Stimulated activated CD4-positive, alpha-beta T cell treated with anti-CD3 and anti-CD28 coated beads, Interleukin-4, amount 100 ng/mL, for 1 hour (primary cell): ENCODE measurements at places on chromosomes 6 and 20.

DNA sequence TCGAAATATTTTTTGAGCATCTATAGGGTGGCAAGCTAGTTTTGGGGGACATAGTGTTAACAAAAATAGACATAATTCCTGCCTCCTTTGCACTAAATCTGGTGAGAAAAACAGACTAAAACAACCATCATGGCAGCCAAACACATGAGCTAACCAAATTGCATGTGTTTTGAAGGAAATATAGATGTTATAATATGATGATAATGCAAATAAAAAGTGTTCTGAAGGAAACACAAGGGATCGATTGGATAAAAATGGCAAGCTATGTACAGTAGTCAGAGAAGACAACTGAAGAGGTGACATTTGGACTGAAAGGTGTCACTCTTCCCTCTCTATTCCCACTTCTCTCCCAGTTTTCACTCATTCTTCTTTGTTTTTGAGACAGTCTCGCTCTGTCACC lies 706.9 kb downstream of the PTPRT start:
- no peak for DNase-seq

DNA sequence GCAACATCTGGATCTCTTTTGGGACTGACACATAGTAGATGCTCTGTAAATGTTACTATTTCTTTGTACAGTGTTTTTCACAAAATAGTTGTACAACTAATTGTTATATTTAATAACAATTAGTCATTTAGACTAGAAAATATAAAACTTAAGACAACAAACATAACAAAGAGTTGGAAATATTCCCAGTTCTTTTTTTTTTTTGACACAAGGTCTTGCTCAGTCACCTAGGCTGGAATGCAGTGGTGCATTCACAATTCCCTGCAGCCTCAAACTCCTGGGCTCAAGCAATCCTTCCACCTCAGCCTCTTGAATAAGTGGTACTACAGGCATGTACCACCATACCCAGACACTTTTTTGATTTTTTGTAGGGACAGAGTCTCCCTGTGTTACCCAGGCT lies 105.8 kb downstream of the UTRN start:
- no peak for DNase-seq

GRCh38 chr20:19888269-19888671 lies 128.9 kb upstream of the NAA20 start:
- no peak for DNase-seq

GRCh38 chr20:3699037-3699436 lies 13.4 kb downstream of the SIGLEC1 start:
- DNase-seq: no peak

- DNase-seq: no peak
Measured at GRCh38 chr20:11083841-11084240, 410.0 kb upstream of the JAG1 start.

DNA sequence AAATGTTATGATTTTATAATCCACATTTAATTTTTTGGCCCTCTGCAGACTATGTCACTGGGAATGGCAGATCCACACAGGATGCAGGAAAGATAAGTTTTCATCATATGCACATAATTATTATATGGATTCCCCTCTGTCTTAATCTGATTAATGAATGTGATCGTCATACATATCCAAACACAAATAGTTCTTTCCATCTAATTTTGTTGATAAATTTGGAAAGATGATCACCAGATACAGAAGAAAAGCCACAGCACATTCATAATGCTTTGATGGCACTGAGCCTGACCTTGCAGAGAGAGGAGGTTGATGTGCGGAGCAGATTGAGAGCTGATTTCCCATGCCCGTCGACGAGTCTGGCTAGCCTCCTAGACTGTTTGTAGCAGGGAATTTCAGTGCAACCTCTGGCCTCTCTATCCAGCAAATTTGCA lies 471.5 kb downstream of the EPM2A start:
- no peak for DNase-seq

DNA sequence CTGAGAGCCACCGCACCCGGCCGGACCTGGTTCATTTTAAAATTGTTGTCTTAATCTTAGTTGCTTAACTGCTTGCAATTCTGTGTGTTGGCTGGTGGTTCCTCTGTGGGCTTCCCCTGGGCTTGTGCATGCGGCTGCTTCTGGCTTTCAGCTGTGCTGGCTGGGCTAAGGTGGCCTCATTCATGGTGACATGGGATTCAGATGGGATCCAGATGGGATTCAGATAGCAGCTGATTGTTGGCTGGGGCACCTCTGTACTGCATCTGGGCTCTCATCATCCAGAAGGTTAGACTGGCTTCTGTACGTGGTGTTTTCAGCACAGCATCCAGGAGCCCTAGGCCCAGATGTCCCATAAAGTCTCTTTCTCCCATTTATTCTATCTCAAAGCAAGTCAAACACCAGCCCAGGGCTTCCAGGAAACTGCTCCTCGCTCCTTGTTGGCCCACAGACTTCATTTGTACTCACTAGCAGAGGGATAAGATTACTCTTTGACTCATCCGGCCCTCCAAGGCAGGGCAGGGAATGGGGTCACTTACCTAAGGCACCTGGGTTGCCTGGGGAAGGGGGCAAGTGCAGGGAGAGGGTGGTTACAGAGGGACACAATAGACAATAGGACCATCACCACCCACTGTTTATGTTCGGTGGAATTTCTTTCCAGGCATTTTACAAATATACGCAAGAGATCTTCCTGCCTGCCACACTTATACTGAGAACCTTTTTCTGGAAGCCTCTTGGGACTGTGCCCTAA lies 10.2 kb upstream of the PEDS1 start:
- no peak for DNase-seq

- no peak for DNase-seq
Measured at GRCh38 chr6:69795469-69796072, 1.2 kb downstream of the LMBRD1 start.

- DNase-seq: no peak
Measured at GRCh38 chr6:42124223-42124836, 18.1 kb downstream of the C6orf132 start.

- DNase-seq: peak; percentile 34
Measured at GRCh38 chr20:4813863-4814695, 92.4 kb downstream of the PRND start.

DNA sequence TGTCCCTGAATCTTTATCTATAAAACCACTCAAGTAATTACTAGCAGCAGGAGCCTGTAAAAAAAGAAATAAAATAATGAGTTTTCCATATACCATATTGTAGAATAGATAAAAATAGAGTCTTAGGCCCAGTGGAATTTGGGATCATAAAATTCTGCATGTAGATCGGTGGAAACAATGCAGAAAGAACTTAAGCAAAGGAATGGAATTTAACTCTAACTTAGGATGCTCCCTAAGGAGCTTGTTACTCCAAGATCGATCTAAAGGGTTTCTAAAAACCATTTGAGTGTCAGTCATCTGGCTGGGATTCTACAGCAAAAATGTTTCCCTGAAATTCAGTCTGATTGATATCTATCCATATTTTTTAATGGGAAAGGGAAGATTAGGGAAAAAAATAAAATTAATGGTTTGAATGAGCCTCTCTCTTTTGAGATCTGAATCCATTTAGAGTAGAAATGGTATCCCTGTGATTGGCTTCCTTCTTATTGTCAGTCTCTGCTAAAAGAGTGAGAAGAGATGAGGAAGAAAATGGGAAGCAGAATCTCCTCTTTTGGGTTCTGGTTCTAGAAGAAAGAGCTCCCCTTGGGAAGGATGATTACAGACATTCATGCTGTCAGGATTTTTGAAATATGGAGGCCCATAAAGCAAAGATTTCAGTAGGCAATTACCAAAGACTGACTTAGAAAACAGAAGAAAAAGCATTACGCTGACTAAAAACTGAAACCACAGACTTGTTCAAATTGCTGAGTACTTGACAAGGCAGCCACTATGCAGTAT lies 564.3 kb upstream of the MARCKS start:
- DNase-seq: no peak

DNA sequence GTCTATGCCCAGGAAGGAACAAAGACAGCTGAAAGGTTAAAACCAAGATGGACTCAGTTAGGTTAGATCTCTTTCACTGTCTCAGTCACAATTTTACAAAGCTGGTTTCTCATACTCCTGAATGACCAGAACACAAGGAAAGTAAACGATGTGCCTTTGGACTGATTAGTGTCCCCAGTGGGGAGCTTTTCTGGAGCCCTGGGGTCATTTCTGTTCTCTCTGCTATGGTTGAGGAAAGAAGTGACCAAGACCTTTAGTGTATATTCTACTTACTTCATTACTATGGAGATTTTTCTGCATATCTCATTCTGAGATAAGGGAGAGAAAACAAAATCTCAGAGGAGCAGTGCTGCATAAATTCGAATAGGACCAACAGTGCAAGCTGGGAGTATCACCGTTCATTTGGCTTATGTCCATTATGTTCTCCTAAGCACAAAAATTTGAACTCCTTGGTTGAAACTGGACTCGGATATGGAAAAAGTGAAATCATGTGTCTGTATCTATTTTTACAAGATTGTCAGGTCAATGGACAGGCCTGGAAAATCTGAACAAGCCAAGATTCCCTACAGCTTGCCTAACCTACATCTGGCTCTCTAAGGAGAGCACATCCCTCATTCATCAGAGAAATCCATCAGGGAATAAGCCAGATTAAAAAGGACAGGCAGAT lies 34.4 kb upstream of the ENPP1 start:
- no peak for DNase-seq

DNA sequence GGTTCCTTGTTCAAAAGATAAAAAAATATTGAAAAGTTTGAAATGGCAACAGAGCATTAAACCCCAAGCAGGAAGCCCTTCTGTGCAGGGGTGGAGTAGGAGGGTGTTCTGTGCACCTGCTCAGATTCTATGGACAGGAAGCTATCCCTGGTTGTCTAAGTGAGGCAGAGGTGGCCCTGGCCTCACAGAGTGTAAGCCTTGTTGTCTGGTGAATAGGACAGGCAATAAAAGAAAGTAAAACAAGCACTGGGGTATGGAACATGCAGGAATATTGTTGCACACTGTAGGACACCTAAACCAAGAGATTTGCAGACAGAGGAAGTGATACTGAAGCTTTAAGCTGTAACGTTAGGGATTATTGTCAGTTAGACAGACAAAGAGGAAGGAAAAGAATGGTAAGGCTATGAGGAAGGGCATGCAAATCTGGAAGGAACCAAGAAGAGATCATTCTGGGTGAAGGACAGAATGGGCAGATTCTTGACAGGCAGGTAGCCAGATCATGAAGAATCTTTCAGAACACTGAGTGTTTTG lies 66.8 kb downstream of the TBC1D7 start:
- no peak for DNase-seq
